Tibial nerve (tissue), 4 donors: ENCODE measurements at places on chromosomes 1 and 21.

GRCh38 chr1:179599623-179600249 lies 8.1 kb downstream of the TDRD5 start:
- DNase-seq = no peak
- no peaks in the 10 kb centered on the region for H3K27me3 ChIP-seq
- no peak overlapping the region for H3K27ac ChIP-seq
- no peaks in the 10 kb centered on the region for H3K4me1 ChIP-seq

- no peaks in the 10 kb centered on the region for H3K4me1 ChIP-seq
- H3K36me3 ChIP-seq = no peaks in the 10 kb centered on the region
- no peak overlapping the region for H3K4me3 ChIP-seq
- H3K27ac ChIP-seq = no peak overlapping the region
These were observed 168.1 kb upstream of the FGGY start for GRCh38 chr1:59128784-59129227.

GRCh38 chr1:84415396-84415795 lies 17.1 kb downstream of the DNASE2B start:
- no peak overlapping the region for H3K4me3 ChIP-seq
- no peaks in the 10 kb centered on the region for H3K27me3 ChIP-seq
- H3K4me1 ChIP-seq = no peaks in the 10 kb centered on the region
- H3K27ac ChIP-seq = no peak overlapping the region
- no peaks in the 10 kb centered on the region for H3K36me3 ChIP-seq

DNA sequence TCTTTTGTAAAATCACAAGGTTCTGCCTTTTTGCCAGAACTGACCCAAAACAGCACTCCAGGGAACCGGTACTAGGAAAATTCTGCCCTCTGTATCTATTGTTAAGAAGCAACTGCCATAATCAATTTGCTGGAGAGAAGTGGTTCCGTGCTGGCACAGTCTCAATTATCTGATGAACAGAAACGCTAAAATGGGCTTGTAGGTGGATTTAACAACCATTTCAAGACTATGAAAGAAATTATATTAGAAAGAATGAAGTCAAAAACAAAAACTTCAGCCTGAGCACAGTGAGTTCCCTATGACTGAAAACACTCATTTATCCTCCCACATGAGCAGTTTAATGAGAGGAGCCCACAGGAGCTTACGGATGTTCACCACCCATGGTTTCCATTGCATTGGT lies 4.4 kb downstream of the JAM2 start:
- H3K36me3 ChIP-seq = no peaks in the 10 kb centered on the region
- peak overlapping the region; percentile 12 for H3K27ac ChIP-seq
- H3K4me3 ChIP-seq = no peak overlapping the region
- DNase-seq = no peak

GRCh38 chr1:148333875-148334338 lies 149.2 kb downstream of the PPIAL4G start:
- H3K27ac ChIP-seq = peak overlapping the region; percentile 43
- no peaks in the 10 kb centered on the region for H3K27me3 ChIP-seq
- H3K4me1 ChIP-seq = peaks cover 5% of the 10 kb centered on the region
- no peak for DNase-seq

GRCh38 chr1:6474815-6475282 lies 8.9 kb upstream of the TNFRSF25 start:
- no peaks in the 10 kb centered on the region for H3K36me3 ChIP-seq
- DNase-seq = no peak
- no peaks in the 10 kb centered on the region for H3K27me3 ChIP-seq

- DNase-seq = no peak
- no peaks in the 10 kb centered on the region for H3K4me1 ChIP-seq
- no peak overlapping the region for H3K27ac ChIP-seq
- peaks cover 2% of the 10 kb centered on the region for H3K36me3 ChIP-seq
- H3K27me3 ChIP-seq = no peaks in the 10 kb centered on the region
- H3K4me3 ChIP-seq = no peak overlapping the region
These were observed 12.5 kb downstream of the LBR start for GRCh38 chr1:225415307-225415706.

DNA sequence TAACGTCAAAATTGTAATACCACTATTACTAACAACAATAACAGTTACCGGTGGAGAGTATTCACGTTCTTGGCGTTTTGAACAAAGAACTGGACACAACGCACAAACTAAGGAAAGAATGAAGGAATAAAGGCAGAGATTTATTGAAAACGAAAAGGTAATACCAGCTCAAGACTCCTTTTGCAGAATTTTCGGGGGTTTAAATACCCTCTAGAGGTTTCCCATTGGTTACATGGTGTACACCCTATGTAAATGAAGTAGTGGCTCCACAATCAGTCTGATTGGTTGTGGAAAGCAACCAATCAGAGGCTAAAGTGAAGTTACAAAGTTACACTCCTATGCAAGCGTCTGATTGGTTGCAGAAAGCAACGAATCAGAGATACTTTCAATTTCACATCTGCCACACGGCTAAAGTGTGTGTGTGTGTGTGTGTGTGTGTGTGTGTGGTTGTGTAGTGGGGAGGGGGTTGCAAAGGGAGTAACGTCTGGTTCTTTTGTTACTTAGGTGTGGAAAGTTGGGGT lies 1.1 kb upstream of the GTF2B start:
- peak overlapping the region; percentile 99 for H3K4me3 ChIP-seq
- DNase-seq = no peak
- H3K36me3 ChIP-seq = no peaks in the 10 kb centered on the region
- H3K4me1 ChIP-seq = peaks cover 35% of the 10 kb centered on the region
- no peak overlapping the region for H3K27ac ChIP-seq
- H3K27me3 ChIP-seq = no peaks in the 10 kb centered on the region

DNA sequence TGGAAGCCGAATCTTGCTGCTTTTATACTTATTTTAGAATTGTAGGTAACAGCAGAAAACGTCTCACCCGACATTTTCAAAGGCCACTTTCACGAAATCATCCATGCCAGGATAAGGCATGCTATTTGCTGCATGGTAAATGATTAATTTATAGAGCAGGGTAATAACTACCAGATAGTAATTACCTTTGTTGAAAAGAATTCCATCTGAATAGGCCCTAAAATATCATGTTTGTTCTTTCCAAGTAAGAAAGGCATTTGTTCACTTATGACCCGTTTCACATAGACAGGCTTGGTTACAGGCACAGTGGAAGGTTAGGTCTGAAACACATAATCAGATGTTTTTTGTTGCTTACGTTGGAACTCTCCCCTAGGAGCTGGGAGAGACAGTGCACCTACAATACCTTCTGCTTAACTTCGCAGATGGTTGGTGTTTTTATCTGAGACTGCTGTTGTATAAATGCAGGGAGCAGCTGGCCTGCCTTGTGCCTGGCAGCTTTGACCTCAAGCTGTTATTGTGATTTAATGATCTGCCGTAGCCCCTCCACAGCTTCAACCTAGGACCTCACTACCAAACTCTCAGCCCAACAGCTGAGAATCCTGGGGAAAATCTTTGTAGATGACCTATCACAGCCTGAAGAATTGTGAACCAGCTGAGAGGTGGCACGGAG lies 1.6 kb downstream of the SLC44A3 start:
- DNase-seq = no peak
- no peaks in the 10 kb centered on the region for H3K27me3 ChIP-seq
- peaks cover 30% of the 10 kb centered on the region for H3K4me1 ChIP-seq
- H3K36me3 ChIP-seq = no peaks in the 10 kb centered on the region

GRCh38 chr1:165862448-165862847 lies 35.0 kb downstream of the UCK2 start:
- H3K4me3 ChIP-seq = no peak overlapping the region
- DNase-seq = no peak
- no peaks in the 10 kb centered on the region for H3K27me3 ChIP-seq
- H3K4me1 ChIP-seq = no peaks in the 10 kb centered on the region
- no peak overlapping the region for H3K27ac ChIP-seq

GRCh38 chr1:26697978-26698849 lies 2.4 kb downstream of the ARID1A start:
- peak overlapping the region; percentile 99 for H3K27ac ChIP-seq
- no peaks in the 10 kb centered on the region for H3K36me3 ChIP-seq
- DNase-seq = no peak
- peaks cover 6% of the 10 kb centered on the region for H3K4me1 ChIP-seq
- H3K4me3 ChIP-seq = peak overlapping the region; percentile 80
- no peaks in the 10 kb centered on the region for H3K27me3 ChIP-seq

DNA sequence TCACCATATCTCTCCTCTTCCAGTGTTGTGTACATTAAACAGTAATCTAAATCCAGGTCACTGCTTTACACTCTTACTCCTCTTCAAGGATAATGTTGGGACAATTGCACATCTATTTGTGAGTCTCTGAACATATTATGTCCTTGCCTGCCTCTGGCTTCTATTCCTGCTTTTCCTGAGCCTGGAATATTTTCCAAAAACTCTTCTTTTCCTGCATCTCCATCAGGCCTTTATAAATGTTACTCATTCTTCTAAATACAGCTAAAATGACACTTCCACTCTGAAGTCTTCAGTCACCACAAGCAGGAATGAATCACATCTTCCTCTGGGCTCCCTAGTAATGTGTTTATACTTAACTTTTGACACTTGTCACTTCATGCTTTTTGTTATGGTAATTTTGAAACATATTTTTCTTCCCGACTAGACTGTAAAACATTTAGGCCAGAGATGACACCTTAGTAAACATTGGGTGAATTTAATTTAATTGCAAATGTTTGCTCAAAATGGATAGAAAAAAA lies 396.0 kb downstream of the LRRIQ3 start:
- no peaks in the 10 kb centered on the region for H3K27me3 ChIP-seq
- no peak for DNase-seq
- no peak overlapping the region for H3K4me3 ChIP-seq
- no peak overlapping the region for H3K27ac ChIP-seq

GRCh38 chr1:151661751-151662150 lies 49.9 kb downstream of the SNX27 start:
- no peaks in the 10 kb centered on the region for H3K4me1 ChIP-seq
- no peaks in the 10 kb centered on the region for H3K27me3 ChIP-seq
- no peak overlapping the region for H3K27ac ChIP-seq
- no peak for DNase-seq
- H3K4me3 ChIP-seq = no peak overlapping the region

DNA sequence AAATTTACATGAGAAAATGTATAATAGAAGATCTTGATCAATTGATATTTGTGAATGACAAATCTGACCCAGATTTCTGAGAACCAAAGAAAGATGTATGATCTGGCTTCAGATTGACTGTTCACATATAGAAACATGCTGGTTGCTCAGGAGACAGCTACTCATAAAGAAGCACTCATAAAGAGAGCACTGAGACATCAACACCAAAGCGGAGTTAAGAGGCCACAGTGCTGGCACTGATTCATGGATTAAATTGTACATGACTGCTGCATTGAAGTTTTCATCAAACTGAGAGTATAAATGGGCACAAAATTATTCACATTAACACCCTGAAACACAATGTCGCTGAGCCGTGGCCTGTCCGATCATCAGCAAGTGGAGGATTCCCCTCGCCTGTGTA lies 46.2 kb downstream of the SH3GLB1 start:
- DNase-seq = no peak
- H3K27me3 ChIP-seq = no peaks in the 10 kb centered on the region
- H3K4me3 ChIP-seq = no peak overlapping the region
- no peaks in the 10 kb centered on the region for H3K4me1 ChIP-seq

DNA sequence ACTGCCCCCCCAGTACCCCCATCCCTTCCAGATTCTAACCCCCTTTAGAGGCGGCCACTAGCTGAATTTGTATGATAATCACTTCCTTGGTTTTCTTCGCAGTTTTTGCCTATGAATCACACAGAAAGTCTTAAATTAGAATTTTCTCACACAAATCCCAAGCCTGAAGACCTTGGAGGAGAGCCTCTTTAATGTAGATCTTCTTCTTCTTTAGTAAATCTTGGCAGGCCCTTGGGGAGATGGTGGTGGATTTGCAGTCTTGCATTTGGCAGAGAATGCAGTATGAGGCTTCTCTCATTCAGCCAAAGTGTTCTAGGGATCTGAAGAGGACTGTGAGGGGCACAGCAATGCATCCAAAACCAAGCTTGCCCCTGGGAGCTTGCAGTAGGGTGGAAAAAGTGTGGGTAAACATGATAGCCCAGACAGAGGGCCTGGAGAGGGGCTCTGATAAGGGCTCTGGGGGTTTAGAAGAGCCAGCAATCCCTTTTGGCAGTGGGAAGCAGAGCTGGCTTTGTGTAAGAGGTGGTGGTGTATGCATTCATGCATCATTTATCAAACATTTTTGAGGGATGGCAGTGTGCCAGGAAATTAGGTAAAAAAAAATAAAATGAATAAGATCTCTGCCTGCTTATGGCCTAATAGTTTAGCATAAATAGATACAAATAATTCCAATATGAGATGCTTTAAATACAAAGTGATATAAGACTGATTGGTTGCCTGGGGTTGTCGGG lies 7.7 kb upstream of the CDC42 start:
- no peak overlapping the region for H3K27ac ChIP-seq
- peaks cover 7% of the 10 kb centered on the region for H3K4me1 ChIP-seq
- DNase-seq = no peak
- no peaks in the 10 kb centered on the region for H3K27me3 ChIP-seq

DNA sequence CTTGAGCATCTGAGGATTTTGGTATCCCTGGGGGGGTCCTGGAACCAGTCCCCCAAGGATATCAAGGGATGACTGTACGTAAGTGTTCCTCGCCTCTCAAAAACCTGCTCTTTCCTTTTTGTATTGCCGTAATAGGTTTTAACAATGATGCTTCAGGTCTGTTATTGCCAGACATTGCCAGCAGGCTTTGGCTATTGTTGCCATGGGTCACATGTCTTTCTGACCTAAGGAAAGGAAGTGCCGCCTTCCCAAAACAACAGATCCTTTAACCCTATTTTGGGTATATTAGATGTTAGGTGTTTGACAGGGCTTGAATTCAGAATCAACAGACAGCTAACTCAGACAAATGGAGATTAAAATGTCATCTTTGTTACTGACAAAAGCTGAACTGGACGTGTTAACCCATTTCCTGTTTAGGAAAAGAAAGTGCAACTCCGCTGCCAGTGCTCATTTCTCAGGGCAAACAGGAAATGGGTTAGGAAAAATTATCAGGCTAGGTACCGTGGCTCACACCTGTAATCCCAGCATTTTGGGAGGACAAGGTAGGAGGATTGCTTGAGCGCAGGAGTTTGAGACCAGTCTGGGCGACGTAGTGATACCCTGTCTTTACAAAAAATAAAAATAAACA lies 12.4 kb upstream of the PRPF38B start:
- H3K4me1 ChIP-seq = no peaks in the 10 kb centered on the region
- no peaks in the 10 kb centered on the region for H3K36me3 ChIP-seq
- H3K4me3 ChIP-seq = no peak overlapping the region

DNA sequence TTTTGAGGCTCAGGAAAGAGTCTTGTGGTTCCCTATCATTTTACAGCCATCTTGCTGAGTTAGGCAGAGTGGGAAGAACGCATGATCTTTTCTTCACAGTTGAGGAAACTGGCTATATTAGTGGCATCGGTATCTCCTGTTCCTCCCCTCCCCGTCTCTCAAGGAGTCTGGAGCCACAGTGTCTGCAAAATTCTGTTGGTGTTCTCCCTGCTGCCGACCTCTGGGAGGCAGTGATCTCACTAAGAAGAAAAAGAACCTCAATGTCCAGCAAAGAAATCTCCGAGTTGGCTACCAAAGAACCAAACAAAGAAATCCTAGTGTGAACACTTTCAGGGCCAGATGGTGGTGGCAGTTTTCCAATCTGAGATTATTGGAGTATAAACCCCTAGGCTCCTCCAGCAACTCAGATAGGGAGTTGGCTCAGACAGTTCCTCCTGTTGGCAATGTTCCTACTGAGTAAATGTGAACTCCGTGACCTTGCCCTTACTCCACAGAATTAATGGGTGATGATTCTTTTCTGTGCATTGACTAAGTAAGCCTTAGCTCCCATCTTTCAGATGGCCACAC lies 41.2 kb downstream of the PRAMEF20 start:
- H3K4me1 ChIP-seq = no peaks in the 10 kb centered on the region
- H3K27ac ChIP-seq = no peak overlapping the region
- no peak for DNase-seq
- no peaks in the 10 kb centered on the region for H3K36me3 ChIP-seq
- H3K4me3 ChIP-seq = no peak overlapping the region

- no peaks in the 10 kb centered on the region for H3K27me3 ChIP-seq
- H3K36me3 ChIP-seq = no peaks in the 10 kb centered on the region
- H3K4me3 ChIP-seq = no peak overlapping the region
- H3K27ac ChIP-seq = no peak overlapping the region
- peaks cover 3% of the 10 kb centered on the region for H3K4me1 ChIP-seq
These were observed 302.0 kb upstream of the ADGRL2 start for GRCh38 chr1:81498471-81499462.
